ENCODE measurements at places on chromosomes 12 and 14.

DNA sequence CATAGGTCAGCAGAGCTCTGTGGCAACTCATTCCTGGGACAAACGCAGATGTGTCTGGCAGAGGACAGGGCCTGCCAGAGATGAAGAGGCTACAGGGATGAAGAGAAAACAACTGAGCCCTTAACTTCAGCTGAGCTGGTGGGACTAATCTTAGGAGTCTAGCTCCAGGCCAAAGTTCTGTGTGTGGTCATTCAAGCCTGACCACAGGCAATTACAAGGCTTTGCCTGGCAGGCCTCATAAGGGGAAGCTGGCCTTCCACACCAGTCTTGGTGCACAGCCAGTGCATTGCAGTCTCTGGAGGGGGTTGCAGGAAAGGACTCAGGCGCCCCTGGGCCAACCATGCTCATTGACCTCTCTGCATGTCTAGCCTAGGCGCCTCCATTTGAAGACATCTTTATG is 127.6 kb upstream of the DAAM1 start:
- no peak for DNase-seq

GRCh38 chr14:100965296-100965695 is 61.8 kb upstream of the RTL1 start:
- no peak for DNase-seq

DNA sequence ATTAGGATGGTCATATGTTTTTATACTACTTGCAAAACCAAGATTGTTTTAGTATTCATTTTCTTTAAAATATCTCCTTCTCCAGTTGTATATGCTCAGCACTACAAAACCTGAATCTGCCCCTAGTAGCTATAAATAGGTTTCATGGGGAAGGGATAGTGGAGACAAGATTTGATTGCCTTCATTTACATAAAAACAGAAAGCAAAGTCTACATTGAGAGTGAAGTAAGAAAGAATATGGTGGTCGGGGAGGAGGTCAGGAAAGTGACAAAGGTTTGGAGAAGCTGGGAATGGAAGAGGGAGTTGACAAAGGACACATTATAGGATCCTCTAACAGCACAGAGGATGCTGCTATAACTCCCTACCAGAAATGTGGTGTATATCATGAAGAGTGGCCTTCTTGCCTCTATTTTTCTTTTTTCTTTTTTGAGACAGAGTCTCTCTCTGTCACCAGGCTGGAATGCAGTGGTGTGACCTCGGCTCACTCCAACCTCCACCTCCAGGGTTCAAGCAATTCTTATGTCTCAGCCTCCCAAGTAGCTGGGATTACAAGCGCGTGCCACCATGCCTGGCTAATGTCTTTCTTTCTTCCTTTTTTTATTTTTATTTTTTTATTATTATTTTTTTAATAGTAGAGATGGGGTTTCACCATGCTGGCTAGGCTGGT is 6.6 kb upstream of the LRP6 start:
- no peak for DNase-seq

GRCh38 chr12:59405992-59406391 is 189.8 kb upstream of the SLC16A7 start:
- no peak for DNase-seq

GRCh38 chr12:101642115-101643067 is 47.6 kb downstream of the MYBPC1 start:
- peak; percentile 19 for DNase-seq

DNA sequence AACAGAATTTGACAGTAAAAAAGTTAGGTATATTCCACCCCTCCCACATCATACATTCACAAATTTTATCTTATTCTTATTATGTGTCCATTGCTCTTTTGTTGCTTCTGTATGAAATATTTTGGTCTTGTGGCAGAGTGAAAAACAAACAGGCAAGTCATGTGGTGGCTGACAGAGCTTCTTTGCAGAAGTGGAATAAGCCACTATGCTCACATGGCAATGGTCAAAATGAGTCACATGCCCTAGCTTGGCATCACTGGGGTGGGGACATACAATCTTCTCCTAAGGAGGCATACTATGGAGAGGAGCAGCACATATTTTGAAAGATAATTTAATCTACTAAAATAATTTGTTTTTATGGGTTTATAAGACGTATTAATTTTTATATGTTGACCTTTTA is 27.7 kb upstream of the CMA1 start:
- no peak for DNase-seq

- DNase-seq = no peak
These were observed 341.2 kb downstream of the CACNA1C start for GRCh38 chr12:2393996-2394395.

DNA sequence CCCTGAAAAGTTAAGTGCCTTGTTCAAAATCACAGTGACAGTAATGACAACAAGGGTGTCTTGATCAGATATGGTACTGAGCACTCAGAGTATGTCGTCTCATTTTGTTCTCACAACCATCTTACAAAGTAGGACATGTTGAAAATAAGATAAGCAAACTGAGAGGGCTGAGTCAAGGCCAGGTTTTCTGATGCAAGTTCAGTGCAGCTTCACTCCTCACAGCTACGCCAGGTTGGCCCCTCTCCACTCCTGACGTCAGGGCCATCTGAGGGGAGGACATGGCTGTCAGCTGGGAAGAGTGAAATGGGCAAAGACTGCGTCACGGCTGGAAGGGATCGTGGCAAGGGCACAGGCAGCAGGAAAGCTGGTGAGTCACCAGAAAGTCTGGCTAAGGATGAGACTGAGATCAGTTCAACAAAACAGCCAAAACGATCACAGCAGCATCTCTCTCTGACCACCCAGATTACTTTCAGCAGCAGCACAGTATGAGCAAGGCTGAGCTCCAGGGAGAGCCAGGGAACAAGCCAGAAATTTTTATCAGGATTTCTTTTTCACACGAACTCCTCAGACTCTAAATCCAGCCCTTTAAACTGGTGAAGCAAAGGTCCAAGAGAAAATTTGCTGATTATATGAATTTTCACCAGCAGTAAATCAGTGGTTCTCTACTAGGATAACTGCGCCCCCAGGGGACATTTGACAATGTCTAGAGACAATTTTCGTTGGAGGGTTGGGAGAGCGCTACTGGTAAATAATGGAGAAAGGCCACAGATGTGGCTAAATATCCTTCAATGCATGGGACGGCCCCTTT is 297.9 kb upstream of the AMIGO2 start:
- no peak for DNase-seq

DNA sequence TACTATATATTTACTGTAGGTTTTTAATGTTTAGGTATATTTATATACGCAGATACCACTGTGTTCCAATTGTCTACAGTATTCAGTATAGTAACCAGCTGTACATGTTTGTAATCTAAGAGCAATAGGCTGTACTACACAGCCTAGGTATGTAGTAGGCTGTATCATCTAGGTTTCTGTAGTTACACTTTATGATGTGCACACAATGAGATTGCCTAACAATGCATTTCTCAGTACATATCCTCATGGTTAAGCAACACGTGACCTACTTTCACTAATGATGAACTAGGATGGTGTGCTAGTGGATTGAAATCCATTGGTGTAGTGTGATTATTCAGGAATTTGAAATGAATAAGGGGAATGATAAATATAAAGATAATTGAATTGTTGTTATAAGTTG is 77.7 kb downstream of the ETNK1 start:
- DNase-seq = no peak

- no peak for DNase-seq
These were observed 101.3 kb downstream of the PPM1A start for GRCh38 chr14:60350366-60350720.

DNA sequence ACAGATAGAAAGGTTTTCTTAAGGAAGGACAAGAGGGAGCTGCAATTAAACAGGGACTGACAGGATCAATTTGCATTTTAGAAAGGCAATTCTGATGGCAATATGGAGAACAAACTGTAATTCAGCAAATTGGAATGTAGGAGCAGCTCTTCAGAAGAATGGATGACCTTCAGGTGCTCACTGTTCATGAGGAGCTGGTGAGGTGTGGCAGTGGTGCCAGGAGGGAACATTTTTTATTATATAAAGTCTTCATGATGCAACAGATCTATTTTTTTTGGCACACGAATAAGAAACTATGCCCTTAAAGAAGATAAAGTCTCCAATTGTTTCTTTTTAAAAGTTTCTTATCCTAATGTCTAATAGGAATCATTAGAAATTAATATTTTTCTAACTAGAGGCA is 151.7 kb downstream of the SLC38A4 start:
- DNase-seq = no peak

- no peak for DNase-seq
These were observed 27.5 kb upstream of the PLEKHG7 start for GRCh38 chr12:92675092-92675865.

DNA sequence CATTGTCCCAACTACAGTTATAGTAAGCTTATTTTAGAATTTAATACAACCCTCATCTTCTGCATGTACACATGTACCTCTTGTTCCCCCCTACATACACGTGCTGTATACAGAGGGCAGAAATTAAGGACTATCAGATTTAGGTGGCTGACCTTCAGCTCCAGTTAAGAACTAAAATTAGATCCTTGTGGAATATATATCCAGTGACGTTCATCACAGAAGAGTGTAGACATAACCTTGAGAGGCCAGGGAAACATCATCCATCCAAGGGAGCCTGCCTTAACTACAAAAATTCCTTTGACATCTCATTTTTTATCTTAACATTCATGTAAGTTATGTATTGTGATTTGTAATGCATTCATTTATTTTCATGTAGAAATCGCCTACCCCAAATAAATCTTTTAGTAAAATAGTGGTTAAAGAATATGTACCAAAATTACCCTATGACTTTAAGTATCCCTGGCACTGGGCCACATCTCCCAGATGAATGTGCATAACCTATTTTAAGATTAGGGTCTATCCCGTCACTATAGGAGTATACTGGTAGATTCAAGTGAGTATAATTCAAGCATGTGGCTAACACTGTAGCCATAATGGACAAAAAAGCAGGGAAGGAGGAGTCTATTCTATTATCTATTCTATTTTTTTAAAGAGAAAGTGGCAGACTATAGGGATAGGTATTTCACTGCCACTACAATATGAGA is 27.5 kb downstream of the RIC8B start:
- DNase-seq = no peak

DNA sequence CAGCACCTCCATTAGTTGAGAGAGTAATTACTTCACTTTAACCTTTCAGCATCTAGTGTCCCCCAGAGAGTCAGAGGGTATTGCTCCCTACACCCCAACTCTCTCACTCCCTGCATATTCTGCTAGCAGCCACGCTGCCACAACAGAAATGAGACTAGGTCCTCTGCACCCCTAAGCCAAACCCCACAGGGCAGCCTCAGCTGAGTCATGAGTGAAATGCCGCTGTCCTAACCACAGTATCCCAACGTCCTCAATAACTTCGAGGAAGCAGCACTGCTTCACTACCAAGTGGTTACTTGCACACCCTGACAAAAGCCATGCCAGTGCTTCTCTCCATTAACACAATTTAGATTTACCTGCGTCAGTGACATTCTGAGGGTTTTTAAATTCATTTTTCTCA is 6.9 kb upstream of the LYZ start:
- peak; percentile 16 for DNase-seq

DNA sequence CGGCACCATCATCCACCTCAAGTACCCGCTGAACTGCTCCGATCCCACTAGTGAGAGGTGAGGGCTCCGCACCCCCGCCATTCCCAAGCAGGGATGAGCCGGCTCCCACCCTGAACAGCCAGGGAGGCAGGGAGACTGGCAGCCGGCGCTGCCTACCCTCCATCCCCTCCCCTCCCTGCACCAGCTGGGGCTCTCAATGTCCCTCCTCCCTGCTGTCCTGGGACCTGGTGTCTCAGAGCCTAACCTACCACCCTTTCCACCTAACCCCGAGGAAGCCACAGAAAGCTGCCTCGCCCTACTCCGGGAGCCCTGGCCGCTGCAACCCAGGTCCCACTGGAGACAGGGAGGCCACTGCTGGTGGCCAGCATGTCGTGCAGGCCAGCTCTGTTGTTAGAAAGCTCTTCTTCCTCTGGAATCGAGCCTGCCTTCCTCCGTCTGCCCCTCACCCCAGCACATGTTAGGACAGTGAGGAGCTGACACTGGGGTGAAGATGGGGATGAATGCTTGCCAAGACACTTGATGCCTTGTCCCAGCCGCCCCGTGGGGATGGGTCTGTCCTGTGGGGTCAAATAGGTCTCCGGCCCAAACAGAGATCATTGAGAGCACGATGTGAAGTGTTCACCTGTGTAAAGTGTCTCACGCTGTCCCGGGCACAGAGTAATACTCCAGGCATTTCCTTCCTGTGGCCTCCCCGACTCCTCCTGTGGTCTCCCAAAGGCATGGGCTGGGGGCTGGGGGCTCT is 1.1 kb downstream of the PTPN6 start:
- no peak for DNase-seq

- DNase-seq = no peak
These were observed 276.6 kb upstream of the NAV3 start for GRCh38 chr12:77553976-77554619.

DNA sequence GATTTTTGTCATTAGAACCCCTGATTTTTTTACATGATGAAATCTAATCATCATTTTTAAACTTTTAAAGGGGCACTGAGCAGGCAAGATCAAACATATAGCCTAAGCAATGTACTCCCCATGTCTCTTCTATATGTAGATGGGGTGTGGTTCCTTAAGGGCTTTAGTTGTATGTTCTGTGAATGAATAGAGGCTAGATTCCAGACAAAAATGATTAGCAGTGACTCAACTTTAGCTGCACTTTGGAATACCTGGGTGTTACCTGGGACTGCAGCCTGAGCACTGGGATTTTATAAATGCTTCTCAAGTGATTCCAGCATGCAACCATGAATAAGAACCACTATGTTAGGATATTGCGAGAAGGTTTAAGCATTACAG is 256.7 kb upstream of the PLEKHG7 start:
- no peak for DNase-seq

DNA sequence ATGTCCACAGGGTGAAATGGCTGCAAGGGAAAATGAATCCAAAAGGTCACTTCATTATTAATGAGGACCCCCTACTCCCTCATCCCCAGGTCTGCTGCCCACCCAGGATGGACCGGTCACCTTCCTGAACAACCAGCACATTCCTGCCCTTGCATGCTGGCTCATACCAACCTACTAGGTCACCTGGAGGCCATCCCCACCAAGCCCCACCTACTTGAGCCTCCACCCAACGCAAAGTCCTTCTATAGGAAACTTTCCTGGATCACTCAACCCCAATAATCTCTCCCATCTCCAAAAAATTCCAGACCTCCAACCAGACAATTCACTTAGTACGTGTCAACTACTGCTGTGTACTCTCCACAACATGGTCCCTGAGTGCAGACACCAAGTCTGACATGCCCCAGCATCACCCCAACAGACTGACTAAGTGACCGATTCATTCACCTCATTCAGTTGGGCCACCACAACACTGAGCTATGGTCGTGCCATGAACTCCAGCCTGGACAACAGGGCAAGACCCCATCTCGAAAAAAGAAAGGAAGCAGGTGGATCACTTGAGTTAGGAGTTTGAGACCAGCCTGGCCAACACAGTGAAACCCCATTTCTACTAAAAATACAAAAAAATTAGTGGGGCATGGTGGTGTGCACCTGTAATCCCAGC is 18.1 kb downstream of the CLMN start:
- no peak for DNase-seq

GRCh38 chr12:7934889-7935492 is 996 bp downstream of the SLC2A3 start:
- no peak for DNase-seq

- DNase-seq = no peak
These were observed 589.5 kb downstream of the NOVA1 start for GRCh38 chr14:26008290-26008689.

All from CD4-positive, alpha-beta T cell treated with Interleukin-4 for 1 hour (primary cell).